NCI-H1105 treated with DMSO at 0.1 percent for 48 hours (cell line): ENCODE measurements at places on chromosomes 13 and 19.

DNA sequence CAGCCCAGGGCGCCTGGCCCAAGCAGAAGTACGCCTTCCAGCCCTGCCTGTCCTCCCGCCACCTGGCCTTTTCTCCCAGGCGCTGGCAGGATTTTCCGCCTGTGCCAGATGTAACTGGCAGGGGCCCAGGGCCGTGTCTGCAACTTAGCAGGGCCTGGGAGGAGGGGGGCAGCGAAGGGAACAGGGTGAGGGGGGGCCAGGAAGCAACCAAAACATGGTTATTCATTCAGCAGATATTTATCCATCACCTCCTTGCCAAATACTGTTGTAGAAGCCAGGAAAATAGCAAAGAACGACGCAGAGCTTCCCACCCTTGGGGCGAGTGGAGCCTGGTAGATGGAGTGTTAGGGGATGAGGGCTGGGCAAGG lies 5.6 kb downstream of the TLE6 start:
- DNase-seq: peak; percentile 95

GRCh38 chr19:2138061-2138728 lies 13.2 kb downstream of the AP3D1 start:
- no peak for DNase-seq

DNA sequence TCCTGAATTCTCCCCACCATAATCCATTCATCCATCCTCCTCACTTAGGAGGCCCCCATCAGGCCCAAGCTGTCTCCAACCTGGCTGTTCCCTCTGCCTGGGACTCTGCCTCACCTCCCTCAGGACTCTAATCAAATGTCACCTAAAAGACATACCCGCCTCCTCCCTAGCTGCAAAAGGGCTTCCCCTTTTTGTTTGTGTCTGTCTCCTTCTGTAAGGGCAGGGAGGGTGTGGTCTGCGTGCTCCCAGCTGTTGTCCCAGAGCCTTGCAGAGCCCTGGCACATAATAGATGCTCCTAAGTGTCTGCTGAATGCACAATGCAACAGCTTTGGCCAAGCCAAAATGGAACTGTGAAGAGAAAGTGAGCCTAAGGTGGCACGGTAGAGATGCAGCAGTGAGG lies 4.4 kb downstream of the TRIR start:
- DNase-seq: no peak

DNA sequence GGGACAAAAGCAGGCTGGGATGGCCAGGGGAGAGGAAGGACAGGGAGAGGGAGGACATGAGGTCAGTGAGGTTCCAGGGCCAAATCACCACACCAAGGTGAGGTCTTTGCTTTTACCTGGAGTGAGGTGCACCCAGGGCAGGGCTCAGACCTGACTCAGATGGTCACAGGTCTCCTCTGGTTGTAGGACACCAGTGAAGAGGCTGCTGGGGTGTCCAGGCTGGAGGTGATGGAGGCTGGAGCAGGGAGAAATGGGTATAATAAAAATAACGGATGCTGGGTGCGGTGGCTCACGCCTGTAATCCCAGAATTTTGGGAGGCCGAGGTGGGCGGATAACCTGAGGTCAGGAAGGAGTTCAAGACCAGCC lies 6.9 kb downstream of the GRAMD1A start:
- no peak for DNase-seq

- DNase-seq: no peak
Observed at GRCh38 chr13:68076046-68076445, 845.9 kb upstream of the PCDH9 start.

DNA sequence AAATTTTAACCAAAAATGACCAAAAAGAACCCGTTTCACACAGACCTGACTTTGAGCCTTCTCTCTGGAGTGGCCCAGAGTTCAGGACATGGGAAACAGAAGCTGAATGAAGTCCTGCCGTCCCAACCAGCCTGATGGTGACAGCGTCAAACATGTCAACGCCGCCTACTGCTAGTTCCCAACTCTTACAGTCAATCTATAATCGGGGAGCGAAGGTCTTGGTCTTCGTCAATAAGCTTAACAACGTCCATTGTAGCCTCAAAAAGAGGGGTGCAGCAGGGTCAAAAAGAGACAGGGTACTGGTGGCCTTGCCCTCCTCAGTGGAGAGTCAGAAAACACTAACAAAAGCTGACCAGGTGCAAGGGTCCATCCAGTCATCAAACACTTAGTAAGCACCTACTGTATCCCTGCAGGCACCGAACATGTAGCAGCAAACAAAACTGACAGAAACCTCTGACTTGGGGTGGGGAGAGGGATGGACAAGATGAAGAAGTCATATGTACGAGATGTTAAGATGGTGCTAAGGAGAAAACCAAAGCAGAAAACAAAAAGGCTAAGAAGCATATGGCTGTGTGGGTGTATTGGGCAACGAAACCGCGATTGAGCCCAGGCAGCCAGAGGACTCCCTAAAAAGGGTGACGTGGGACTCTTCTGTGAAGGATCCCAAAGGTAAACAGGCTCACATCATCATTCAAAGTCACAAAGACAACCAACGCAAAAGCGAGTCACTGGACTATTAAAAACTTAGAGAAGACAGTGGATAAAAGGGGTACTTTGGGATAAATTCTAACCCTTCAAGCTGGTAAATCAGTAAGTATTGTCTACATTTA lies 12.0 kb downstream of the MLLT1 start:
- DNase-seq: no peak

GRCh38 chr13:59318320-59318930 lies 845.3 kb downstream of the DIAPH3 start:
- peak; percentile 78 for DNase-seq

GRCh38 chr13:27401210-27401609 lies 23.2 kb upstream of the GTF3A start:
- DNase-seq: no peak
